OCI-M1 (cell line): ENCODE measurements at places on chromosomes 16 and 17.
A peak's percentile ranks its signal among the peaks of the same experiment; 100 is the strongest.

- no peak for DNase-seq
Observed at GRCh38 chr16:13594823-13595222, 325.1 kb upstream of the ERCC4 start.

- no peak for DNase-seq
Observed at GRCh38 chr16:57781741-57782606, 20.3 kb downstream of the KIFC3 start.

GRCh38 chr17:55706808-55707773 lies 15.6 kb downstream of the TMEM100 start:
- no peak for DNase-seq

DNA sequence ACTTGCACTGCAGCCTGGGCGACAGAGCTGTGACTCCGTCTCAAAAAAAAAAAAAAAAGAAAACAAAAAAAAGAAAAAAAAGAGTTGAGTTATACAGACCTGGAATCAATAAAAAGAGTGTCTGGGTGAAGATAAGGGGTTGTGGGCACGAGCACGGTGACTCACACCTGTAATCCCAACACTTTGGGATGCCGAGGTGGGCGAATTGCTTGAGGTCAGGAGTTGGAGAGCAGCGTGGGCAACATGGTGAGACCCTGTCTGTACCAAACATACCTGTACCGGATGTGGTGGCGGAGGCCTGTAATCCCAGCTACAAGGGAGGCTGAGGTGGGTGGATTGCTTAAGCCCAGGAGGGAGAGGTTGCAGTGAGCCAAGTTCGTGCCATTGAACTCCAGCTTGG lies 1.3 kb upstream of the TRAP1 start:
- no peak for DNase-seq

GRCh38 chr16:3868556-3868955 lies 12.0 kb downstream of the CREBBP start:
- no peak for DNase-seq

- no peak for DNase-seq
Observed at GRCh38 chr17:54956791-54957190, 11.7 kb downstream of the COX11 start.

DNA sequence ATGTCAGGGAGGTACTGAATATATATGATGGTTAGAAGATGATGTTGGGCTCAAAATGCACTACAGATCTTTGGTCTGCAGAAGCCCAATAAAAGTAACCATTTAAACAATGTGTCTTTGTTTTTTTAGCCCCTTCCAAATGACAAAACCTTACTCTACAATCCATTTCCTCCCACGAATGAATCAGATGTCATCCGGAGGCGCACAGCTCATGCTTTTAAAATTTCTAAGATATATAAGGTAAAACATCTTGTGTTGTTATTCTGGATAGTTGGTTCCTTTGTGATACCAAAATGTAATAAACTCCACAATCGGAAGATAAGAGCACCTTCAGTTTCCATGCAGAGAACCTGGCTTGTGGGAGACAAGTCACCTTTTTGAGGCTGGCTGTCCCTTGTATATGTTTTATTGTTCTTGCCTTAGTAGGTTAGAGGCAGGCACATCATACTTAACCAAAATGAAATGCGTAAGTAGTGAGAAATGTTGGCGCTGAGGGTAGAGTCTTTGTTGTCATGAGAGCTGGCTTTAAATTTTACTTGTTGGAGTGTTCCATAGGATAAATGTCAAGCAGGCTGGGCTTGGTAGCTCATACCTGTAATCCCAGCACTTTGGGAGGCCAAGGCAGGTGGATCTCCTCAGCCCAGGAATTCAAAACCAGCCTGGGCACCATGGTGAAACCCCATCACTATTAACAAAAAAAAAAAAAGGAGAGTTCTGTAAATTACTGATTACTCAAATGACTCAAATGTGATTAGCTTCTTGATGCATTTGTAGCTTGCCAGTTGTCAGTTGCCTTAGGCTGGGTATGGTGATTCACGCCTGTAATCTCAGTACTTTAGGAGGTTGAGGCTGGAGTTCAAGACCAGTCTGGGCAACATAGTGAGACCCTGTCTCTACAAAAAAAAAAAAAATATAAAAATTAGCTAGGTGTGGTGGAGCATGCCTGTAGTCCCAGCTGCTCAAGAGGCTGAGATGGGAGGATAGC lies 19.7 kb upstream of the SNTB2 start:
- no peak for DNase-seq

- no peak for DNase-seq
Observed at GRCh38 chr16:12141073-12141951, 164.8 kb downstream of the SNX29 start.

GRCh38 chr17:58413684-58414083 lies 3.6 kb downstream of the RNF43 start:
- DNase-seq = no peak

- DNase-seq = peak; percentile 9
Observed at GRCh38 chr16:53404959-53405358, 29.3 kb upstream of the RBL2 start.

- no peak for DNase-seq
Observed at GRCh38 chr17:72345536-72345935, 224.7 kb downstream of the SOX9 start.

- DNase-seq = no peak
Observed at GRCh38 chr17:45430738-45431530, 1.7 kb downstream of the ARHGAP27 start.

- no peak for DNase-seq
Observed at GRCh38 chr16:2884041-2884451, 1.0 kb downstream of the FLYWCH2 start.

GRCh38 chr16:58121132-58121531 lies 8.0 kb downstream of the CFAP20 start:
- no peak for DNase-seq

DNA sequence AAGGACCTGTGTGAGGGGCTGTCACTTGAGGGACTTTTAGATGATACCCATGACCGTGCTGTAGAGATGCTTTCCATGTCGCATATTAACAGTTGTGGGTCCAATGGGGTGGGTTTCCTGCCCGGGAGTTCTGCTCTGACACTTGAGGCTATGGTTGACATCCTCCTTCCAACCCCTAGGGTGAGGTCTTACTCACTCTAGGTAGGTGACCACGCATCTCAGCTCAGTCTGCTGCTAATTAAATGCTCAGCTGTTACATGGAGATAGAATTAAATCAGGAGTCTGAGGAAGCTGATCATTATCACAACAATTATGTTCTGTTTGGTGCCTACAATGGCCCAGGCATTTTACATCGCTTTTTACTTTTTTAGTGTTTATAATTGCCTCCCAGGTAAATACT lies 40.2 kb downstream of the OSBPL7 start:
- no peak for DNase-seq

DNA sequence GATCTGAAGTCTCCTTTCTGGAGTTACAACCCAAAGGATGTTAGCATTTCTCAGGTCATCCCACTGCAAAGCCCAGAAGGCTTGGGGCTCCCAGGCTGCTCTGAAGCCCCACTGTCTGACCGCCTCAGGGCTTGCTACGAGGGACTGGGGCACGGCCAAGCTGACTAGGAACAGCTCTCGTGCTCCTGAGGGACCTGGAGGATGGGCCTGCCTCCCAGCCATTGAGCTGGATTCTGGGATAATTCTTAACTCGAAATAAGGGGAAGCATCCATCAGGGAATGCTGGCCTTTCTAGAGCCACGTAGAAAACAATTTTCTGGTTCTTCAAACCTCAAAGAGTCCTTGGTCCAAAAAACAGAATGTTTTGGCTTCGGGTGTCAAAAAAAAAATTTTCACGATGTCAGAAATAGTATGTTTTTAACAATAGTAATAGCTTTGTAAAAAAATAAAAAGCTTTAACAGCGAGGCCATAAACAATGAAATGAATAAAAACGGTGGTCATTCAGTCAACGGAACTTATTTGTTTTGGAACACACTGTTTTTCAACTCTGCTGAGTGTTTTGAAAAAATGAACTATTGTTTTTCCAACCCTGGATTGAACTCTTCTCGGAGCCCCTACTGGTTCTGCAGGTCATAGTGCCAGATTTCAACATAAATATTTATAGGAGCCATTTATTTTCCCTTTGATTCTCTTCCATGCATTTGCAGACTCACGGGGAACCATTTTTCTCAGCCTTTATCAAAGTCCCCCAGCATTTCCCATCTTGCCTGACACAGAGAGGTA lies 16.4 kb upstream of the HERPUD1 start:
- no peak for DNase-seq

DNA sequence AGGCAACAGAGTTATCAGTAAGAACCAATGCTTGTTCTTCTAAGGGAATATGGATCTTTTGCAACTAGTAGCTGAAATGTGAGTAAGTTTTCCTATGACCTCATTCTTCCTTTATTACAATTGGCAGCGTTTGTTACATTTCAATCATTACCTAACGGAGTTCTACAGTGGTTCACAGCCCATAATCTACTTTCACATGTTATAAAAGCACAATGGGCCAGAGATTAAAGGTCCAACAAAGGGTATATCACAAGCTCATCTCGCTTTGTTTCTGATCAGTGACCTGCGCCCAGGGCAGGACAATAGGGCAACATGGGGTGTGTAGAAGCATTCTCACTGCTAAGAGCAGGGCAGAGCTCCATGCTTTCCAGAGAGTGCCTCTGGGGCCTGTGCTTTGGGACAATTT lies 279.9 kb upstream of the DYNLRB2 start:
- no peak for DNase-seq

DNA sequence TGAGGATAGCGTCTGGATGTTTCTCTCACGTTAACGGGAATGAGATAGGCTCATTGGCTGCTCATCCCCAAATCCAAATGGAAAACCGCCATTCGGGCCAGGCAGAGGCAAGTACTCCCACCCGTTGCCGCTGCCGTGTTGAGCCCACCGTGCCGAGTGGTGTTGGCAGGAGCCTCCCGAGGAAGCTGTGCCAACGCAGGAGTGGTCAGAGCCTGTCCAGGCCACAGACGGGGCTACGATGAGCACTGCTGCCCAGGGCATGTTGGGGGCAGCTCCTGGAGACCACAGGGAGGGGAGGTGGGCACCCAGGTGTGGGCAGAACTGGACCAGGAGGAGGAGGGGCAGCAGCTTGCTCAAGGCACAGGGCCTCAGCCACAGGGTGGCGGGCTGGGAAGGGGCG lies 72.0 kb downstream of the KLHDC4 start:
- DNase-seq = no peak

DNA sequence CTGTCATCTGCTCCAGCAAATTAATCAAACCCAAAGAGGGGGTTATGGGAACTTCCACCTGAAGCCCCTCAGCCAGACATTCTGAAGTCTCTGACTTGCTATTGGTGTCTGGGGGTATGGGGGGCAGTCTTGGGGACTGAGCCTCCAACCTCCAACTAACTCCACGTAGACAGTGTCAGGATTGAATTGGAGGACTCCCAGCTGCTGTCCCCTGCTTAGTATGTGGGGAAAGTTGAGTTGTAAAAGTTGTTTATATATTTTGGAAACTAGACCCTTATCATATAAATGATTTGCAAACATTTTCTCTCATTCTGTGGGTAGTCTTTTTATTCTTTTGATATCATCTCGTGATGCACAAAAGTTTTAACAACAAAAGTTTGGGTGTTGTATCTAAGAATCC lies 689.2 kb downstream of the WWOX start:
- DNase-seq = no peak

DNA sequence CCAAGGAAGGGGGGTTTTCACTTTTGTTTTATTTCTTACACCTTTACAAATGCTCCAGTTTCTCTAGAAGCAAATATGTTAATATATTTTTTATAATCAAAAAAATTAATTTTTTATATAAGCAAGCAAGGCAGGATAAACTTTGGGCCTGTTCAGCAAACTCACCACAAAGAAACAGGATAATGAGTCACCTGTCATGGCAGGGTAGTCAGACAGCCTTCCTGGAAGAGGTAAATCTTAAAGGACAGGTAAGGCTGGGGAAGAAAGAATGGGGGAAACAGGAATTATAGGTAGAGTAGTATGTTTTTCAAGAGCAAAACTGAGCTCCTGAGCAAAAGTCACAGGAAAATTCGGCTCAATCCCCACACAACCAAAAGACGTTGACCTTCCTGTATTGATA lies 186.3 kb upstream of the SOX9 start:
- no peak for DNase-seq

DNA sequence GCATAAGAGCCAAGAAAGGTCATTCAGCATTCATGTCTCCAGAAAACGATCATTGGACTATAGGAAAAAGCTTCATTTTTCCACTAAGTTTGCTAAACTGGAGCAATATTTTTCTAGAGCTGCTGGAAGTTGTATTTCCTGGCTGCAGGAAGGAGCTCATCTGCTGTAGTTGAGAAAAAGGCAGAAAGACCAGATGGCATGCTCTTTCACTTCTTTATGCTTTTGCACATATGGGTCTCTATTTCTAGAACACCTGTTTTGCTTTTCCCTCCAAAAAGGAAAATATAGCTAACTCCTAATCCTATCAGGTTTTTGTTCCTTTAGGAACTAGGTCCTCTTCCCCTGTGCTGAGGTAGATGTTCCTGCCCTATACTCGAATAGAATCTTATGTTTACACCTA lies 61.9 kb upstream of the HLF start:
- no peak for DNase-seq

DNA sequence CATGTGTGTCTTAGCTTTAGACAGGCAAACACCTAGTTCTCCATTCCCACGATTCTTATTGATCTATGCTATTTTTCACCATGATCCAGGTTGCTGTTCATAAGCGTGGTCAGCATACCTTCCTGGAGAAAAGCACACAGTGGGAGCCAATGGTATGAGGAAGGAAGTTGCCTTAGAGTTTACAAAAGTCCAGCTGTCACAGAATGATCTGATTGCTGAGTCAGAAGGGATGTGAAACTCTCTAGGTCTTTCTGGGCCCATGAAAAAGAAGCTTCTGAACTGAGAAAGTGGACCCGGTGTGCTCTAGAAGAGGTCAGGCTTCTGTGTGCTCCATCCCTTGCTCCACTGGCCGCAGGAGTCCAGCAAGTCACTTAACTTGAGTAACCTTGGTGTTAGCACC lies 71.0 kb upstream of the CCL1 start:
- DNase-seq = no peak

DNA sequence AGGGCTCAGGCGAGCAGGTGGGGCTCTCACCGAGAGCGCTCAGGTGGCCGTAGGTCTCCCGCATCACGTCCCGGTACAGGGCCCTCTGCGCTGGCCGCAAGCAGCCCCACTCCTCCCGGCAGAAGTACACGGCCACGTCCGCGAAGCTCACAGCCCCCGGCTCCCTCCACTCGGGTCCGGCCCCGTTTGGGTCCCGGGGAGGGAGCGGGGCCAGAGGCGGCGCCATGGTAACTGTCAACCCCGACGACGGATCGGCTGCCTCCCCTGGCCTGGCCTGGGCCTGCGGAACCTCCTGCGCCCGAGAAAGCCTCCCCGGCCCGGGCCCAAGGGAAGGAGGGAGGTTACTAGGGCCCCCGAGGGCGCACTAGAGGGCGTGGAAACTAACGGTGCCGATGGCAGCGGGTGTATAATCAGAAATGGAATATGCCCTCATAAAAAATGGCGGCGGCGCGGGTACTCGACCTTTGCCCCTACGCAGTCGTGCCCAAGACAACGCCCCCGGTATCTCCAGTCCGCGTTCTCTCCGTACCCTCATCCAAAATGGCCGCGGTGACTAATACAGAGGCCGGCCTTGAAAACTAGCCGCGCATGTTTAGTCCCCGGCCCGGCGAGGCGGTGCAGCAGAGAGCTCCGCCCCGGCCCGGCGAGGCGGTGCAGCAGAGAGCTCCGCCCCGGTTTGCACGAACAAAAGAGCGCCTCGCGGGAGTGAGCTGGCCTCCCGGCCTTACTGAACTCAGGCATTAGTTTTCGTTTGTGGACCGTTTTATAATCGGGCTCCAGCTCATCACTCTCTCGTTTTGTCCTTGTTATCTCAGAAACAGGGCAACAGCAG lies at the start of gene ZNF764:
Gene ZNF764, minus strand, starts transcription at position 418 of the 832 bp plus-strand sequence. Its CDS starts 192 bp downstream, at position 226.
- DNase-seq = peak; percentile 99
